ENCODE measurements at places on chromosomes 13 and 19. TPM values are rescaled to one million over a fixed set of nuclear protein-coding genes. Genes with fewer than 3 reads are reported as not detected.

The HCN2 gene
- total RNA-seq = 3.9 TPM

The F10 gene
- 34.3 TPM for total RNA-seq

The FGF22 gene
- 0.68 TPM for total RNA-seq

The GSK3A gene
- total RNA-seq = 59.6 TPM

The NTN5 gene
- 0.34 TPM for total RNA-seq

The CEBPA gene
- total RNA-seq = 110 TPM

The NFIC gene
- 5.5 TPM for total RNA-seq

The TMEM147 gene
- total RNA-seq = 140 TPM

The TEX101 gene
- not detected for total RNA-seq

The OR4F17 gene
- not detected for total RNA-seq

The LRG1 gene
- total RNA-seq = 0.61 TPM

The OR7G2 gene
- total RNA-seq = not detected

The COX6B2 gene
- 0.35 TPM for total RNA-seq

The SHD gene
- 3.5 TPM for total RNA-seq

The LILRA2 gene
- total RNA-seq = not detected

The KRTDAP gene
- total RNA-seq = not detected

The NCR1 gene
- 1.1 TPM for total RNA-seq

Data from Caco-2 (cell line).